Activated effector memory CD4-positive, alpha-beta T cell treated with anti-CD3 and anti-CD28 coated beads, Interleukin-2, amount 50 U/mL, for 16 hours (primary cell): ENCODE measurements at places on chromosomes 3 and 15.

DNA sequence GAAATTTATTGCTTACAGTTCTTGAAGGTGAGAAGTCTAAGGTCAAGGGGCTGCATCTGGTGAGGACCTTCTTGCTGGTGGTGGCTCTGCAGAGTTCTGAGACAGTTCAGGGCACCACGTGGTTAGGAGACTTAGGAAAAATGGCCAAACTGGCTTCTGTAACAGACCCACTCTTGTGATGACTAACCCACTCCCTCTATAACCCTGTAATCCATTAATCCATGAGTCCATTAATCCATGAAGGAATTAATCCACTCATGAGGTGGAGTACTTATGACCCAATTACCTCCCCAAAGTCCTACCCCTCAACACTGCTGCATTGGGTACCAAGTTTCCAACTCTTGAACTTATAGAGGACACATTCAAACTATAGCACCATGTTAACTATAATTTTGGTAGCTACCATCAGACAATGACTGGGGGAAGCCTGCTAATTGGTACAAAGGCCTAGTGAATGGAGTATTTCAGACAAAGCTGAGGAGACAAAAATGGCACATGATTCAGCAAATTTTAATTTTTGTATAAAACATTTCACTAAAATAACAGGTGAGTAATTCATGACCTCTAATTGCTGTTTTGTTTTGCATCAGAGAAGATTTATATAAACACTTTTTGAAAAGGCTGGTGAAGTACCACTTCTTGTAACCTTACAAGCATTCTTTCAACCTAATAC is 374.1 kb upstream of the TBL1XR1 start:
- DNase-seq, result no peak

DNA sequence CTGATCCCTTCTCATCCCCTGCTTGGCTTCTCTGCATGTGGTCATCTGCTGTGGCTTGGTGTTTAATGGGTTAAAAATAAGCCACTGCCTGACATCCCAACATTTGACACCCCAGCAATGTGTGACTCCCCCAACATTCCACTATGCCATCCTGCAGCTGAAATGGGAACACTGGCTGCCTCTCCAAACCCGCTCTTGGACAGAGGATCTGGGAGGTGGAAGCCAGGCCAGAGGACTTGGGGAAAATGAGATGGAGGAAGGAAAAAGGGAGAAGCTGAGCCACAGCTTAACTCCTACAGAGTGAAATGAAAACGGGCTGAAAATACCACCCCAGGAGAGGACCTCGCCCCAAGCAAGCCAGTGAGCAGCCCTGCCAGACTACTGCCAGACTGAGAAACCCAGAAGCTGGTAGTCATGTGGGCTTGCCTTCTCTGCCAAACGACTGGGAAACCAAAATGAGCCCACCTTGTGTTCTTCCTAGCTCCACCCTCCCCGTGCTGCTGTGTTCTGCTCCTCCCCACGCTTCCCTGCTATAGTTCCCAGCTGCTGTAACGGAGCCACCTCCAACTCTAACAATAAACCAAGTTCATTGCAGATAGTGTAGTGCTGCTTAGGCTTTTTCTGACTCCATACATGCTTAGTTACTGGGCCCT is 13.7 kb downstream of the MAP1A start:
- peak; percentile 27 for DNase-seq

- no peak for DNase-seq
These were observed 25.5 kb downstream of the DPH3 start for GRCh38 chr3:16239086-16239770.

GRCh38 chr3:186502138-186502948 is 41.8 kb downstream of the CRYGS start:
- no peak for DNase-seq

DNA sequence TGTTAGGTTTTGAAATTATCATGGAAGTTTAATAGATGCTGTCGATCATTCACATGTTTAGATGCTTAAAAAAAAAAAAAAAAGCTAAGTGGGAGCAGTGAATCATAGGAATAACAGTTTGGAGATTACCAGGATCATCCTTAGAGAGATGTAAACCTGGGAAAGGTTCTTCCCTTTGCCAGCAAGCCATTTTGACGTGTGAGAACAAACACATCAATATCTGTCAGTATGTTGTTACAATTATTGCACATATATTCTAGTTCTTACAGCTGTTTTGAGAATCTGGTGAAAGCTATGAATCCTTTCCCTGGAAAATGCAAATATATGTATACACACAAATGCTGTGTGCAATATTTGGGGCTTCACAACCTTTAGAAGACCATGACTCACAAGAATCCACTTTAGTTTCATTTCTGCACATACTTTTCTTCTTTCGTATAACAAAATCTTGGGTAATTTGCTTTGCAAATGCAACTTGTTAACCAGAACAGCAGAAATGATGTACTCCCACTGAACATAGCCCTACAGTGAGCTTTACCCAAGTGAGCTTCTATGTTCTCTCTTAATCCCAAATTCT is 12.0 kb downstream of the NFKBIZ start:
- DNase-seq, result no peak

DNA sequence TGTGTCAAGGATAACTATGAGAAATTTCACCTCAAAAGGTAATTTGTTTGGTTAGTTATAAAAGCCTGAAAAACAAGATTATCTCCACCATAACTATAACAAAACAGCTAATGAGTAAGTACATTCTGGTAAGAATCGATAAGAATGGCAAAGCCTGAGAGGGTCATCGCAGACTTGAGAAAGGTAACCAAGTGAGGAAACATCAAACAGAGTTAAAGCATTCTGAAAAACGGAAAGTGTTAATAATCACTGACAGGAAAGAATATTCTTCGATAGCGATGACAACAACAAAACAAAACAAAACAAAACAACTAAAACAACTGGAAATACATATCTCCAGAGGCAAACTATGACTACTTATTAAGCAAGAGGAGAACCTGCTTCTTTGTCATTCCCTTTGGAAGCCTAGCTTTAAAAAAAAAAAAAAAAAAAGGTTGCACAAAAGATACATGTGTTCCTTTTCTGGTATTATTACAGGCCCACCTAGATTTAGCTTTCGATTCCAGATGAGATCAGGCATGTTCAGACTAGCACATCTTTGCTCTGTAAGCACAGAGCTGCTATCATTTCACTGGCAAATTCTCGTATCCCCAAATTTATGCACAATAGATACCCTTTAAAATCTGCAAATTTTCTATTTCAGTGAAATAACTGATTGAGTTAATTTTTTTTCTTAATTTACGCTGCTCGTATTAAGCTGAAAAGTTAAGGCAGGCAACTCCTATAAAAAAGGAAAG is 155.6 kb downstream of the TIGIT start:
- no peak for DNase-seq

GRCh38 chr15:39756806-39757522 is 25.7 kb downstream of the FSIP1 start:
- DNase-seq, result no peak

DNA sequence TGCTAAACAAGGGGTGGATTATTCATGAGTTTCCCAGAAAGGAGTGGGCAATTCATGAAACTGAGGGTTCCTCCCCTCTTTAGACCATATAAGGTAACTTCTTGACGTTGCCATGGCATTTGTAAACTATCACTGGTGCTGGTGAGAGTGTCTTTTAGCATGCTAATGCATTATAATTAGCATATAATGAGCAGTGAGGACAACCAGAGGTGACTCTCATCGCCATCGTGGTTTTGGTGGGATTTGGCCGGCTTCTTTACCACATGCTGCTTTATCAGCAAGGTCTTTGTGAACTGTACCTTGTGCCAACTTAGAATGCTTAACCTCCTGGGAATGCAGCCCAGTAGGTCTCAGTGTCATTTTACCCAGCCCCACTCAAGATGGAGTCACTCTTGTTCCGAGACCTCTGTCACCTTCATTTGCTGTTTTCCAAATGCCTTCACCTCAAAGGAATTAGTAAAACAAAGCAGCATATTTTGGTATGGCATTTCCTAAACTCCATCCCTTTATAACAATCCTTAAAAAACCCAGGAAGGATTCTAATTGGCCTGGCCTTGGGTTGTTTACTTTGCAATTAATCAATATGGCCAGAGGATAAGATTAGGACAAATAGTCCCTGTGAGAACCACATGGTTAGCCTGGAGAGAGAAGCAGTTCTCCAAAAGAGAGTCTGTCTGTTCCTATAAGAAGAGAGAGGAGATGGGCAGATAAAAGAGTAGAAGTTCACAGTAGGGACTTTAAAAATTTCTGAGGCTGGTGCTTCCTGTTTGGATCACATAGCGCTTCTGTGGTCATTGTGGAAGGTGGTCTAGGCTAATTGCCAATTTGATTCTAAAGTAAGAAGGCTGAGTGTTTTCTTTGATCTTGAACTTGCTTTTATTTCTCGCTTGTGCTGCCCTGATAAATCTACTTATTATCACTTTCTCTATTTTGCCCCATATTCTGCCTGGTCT is 155.2 kb upstream of the EOMES start:
- no peak for DNase-seq

DNA sequence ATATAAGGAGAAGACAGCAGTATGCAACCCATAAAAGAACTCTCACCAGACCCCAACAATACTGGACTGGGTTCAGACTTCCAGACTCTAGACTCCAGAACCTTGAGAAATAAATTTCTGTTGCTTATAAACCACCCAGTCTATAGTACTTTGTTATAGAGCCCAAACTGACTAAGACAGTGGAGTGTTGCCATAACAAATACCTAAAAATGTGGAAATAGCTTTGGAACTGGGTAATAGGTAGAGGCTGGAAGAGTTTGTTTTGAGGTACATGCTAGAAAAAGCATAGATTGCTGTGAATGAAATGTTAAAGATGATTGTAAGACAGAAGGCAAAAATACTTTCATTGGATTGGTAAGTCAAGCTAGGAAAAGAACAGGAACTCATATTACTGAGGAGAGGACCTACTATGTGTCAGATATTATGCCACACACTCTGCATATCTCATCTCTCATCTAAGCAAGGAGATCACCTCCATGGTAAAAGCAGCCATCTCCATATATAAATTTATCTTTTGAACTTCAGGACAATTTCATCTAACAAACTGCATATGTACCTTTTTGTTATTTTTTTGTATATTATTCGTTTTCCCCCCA is 67.4 kb upstream of the FNDC3B start:
- DNase-seq, result no peak

DNA sequence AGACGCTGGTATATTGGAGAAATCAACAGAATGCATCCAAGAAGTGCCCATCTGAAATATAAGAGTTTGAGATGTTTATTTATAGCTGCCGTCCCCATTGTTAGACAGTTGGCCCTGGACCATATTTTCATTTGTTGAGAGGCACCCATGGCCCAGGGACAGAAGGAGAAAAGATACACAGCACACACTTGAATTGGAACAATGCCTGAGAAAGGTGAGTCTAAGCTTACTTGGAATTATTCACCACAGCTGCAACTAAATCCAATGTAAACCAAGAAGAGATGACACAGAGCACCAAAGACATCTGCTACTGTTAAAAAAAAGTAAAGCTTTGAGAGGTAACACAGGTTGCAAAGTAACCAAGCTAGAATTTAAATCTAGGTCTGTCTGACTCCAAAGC is 525.5 kb upstream of the NAALADL2 start:
- DNase-seq, result no peak

GRCh38 chr15:101710806-101711205 is 13.5 kb downstream of the TARS3 start:
- no peak for DNase-seq

GRCh38 chr3:58104151-58104550 is 95.9 kb downstream of the FLNB start:
- DNase-seq, result no peak

- DNase-seq, result no peak
These were observed 138.3 kb upstream of the UBP1 start for GRCh38 chr3:33578325-33579177.

DNA sequence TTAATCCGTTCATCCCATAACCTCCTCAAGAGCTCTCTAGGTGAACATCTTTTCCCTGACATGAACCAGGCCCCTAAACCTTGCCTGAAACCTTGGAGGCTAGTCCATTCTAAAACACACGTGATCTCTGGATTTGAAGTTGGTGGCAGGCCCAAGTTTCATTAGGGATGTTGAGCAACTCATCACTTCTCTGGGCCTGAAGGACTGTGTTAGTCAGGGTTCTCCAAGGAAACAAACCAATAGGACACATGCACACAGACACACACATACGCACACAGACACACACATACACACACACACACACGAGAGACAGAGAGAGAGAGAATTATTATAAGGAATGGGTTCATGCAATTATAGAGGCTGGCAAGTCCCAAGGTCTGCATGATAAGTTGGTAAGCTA is 31.9 kb downstream of the ACAN start:
- no peak for DNase-seq

DNA sequence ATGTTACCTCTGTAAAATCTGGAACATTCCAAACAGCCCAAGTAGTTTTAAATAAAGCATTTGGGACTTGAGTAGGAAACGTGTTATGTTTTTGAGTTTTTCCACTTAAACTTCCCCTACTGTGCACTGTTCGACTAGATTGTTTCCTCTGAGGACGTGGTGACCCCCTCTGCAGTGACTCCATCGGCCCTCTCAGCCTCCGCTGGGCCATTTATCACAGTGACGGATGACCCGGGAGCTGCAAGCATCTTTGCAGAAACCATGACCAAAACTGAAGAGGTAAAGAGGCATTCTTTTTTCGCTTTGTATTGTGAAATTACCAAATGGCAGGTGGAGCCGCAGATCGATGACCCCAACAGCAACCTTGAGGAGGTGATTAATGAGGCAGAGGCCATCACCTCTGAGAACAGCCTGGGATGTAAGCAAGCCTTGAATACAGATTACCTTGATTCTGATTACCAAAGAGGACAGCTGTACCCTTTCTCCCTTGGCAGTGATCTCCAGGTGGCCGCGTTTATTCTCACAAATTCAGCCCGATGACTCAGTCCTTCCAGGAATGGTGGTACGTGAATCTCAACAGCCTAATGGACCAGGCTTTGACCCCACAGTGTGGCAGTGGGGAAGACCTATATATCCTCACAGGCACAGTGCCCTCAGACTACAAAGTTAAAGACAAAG is 79.1 kb upstream of the FAN1 start:
- DNase-seq, result no peak

DNA sequence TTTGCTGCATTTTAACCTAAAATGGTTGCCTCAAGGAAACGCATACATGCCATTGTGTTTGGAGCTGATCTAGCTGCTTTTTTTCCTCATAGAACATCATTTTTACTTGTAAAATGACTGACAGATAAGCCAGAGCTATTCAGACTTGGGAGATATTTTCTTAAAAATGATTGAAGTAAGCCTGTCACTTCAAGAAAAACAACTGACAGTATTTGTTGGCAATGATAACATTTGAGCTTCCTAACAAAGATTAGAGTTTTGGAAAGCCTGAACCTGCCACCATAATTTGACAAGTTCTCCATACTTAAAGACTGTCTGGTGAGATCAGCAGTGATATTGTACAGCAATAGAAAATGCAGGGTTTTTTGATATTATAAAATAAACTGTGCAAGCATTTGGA is 27.6 kb upstream of the MRPL3 start:
- no peak for DNase-seq

- DNase-seq, result no peak
These were observed 983.0 kb downstream of the SI start for GRCh38 chr3:164095279-164095678.
